ENCODE measurements at places on chromosomes 16 and 17.

DNA sequence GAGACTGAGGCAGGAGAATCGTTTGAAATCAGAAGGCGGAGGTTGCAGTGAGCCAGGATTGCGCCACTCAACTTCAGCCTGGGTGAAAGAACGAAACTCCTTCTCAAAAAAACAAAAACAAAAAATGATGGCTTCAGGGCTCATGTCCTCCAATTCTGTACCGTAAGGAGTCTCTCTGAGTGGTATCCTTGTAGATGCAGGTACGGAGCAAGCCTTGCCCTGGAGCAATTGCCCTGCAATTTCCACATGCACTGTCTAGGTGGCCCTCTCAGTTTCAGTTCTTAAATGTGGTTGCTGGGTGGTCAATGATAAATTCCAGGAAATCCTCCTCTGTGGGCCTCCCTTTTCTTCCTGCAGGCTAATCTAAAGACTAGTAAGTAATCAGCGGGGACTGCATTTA is 10.6 kb downstream of the TMEM238L start:
- no peak for DNase-seq

DNA sequence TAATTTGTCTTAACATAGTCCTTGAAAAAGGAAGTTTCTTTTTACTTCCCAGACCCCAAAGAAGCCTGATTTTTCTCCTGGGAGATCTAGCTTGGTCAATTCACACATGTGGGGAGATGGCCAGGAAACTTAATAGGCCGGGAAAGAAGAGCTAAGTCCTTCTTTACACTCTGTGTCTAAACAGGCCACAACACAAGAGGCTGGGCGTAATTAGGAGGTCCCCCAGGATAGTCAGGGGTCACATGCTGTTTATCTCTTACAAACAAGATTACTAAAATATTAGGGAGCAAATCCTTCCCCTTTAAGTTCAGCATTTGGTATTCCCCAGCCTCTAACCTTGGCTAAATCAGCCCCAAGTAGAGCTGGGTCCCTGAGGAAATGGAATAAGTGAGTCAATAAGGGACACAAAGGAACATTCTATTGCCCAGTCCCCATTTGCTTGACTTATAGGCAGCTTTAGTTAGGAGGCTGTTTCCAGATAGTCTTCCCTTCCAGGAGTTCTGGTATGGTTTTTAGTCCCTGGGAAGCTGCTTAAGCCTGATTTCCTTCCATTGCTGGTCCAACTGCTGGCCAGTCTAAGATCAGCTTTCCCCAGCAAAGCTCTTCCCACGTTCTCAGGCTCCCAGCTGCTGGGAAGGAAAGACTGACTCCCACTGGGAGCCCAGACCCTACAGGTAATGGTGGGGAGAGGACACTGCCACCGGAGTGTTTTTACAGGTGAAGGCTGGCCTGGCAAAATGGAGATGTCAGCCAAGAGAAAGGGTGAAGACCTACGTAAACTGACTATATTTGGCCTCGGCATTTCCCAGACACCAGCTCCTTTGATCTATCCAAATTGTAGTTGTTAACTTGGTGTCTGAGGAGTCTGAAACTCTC is 14.1 kb upstream of the HOXB9 start:
- DNase-seq, result no peak

DNA sequence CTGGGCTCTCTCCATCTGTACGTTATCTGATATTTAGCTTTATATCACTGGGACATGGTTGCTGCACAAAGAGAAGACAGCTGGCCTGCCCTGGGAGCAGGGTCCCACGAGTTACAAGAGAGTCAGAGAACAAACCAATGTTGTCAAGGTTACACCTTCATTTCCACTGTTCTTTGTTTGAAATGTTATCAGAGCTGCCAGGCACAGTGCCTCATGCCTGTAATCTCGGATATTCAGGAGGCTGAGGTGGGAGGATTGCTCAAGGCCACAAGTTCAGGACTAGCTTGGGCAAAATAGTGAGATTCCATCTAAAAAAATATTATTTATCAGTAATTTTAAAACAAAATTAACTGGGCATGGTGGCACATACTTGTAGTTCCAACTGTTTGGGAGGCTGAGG is 34.6 kb downstream of the ATP6V0A1 start:
- DNase-seq, result no peak

- no peak for DNase-seq
Observed at GRCh38 chr17:46876353-46876887, 25.0 kb downstream of the WNT9B start.

DNA sequence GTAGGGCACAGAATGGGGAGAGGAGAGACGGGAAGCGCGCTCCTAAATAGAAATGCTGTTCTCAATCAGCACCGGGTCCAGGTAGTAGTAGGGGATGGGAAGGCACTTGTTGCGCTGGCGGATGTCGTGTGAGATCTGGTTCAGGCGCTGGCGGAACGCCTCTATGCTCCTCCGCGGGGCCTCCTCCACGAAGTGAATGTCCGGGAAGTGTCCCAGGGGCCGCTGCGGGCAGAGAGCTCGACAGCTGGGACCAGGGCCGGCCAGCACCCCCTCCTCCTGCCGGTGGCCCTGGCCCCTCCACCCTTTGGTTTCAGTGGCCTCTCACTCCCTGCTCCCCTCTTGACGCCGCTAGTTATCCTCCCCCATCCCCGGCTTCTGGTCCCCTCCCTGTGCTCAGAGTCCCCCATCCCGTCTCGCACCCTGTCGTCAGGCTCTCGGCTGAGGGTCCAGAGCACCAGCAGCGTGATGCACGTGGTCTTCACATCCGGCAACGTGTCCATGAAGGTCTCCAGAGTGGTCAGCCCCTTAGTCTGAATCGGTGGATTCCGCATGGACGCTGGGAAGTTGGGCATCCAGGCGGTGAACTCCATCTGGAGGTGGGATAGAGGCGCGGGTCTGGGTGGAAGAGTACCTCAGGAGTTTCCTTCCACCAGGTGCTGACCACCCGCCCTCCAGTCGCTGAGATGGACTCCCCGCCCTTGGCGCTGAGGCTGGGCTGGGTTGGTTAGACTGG is 14.6 kb downstream of the ALOX12B start:
- DNase-seq, result no peak

DNA sequence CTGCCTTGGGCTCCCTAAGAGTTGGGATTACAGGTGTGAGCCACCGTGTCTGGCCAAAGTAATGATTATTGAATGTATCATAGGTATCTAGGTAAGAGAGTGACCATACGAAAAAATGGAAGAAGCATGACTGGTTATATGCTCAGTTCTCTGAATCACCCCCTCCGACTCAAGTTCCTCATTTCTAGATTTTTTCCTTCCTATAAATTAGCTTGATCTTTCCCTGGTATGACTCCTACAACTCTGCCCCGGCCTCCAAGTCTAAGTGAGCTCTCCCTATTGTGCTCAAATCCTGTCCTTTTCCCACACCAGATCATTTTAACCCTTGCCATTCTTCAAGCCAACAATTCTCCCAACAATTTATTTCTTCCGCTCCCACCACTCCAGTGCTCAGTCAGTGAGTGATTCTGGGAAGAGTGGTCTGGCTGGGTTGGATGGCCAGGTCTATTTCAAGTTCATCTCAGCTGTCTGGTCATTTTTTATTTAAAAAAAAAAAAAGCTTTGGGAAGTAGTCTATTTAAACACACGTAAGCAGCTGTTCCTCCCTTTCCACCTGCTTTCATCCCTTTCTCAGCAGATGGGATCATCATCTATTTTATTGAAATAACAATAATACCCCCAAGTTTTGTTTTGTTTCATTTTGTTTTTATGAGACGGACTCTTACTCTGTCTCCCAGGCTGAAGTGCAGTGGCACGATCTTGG is 120.2 kb upstream of the HS3ST2 start:
- DNase-seq, result no peak

DNA sequence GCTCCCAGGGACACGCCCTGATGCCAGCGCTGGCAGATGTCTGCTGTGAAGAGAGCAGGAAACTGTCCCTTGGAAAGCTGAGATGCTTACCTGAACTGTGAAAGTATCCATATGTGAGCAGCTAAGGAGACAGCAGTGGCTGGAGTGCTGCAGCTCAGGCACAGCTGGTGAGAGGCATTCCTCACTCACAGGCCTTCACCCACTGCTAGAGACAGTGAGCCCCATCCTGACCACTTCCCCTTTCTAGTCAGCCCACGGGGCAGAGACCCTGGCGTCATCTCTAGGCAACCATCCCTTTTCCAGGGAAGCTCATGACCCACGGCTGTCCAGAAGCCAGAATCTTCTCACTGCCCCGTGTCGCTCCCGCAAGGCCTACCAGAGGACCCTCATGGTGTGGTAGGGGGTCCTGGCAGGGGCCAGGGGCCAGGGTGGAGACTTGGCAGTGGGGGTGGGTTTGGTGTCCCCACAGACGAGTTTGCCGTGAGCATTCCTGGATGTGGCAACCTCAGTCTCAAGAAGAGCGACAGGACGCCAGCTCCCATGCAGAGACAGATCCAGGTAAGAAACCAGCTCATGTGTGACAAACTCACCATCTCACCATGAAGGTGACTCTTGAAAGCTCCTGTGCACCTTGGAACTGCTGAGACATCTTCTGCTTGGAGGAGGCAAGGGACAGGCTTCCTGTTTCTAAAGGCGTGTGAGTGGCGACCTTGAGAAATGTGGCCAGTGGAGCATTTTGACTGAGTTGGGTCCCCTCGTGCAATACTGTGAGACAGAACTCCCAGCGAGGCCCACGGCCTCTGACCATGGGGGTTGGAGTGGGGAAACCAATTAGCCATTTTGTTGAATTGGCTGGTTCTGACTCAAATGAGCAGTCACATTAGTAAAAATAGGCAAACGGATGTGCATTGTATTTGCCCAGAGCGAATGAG is at the start of gene SCIMP:
Gene SCIMP, minus strand, starts transcription at position 216 of the 932 bp plus-strand sequence. Its CDS starts 105 bp downstream, at position 111.
- no peak for DNase-seq

GRCh38 chr17:77124192-77124889 is 16.4 kb upstream of the SEC14L1 start:
- DNase-seq, result no peak

Measured in AG04449 (cell line).